ENCODE measurements at places on chromosomes 3 and 15.

DNA sequence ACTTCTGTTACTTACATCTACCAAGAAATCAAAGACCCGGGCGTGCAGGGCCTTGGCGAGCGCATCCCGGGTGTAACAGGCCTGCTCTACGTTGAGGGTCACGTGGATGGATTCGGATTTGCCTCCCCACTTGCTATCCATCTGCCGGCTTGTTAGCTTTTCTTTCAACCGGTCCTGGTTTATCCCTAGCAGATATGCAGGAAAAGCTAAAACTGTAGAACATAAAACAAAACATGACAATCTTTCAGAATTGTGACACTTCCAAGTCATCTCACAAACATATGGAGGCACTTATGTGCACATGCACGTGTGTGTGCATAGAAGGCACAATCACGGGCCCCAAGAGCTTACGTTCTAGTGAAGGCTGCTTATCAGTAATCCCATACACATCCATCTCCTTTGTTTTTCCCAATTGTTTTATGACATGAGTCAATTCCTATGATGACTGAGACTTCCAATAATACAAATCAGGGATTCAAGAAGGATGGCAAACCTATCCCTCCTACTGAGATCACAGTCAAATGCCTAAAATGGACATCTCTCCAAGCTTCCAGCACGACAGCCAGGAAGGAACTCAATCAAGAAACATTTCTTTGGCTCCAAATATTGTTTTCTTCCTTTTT, 11.3 kb downstream of the LDHAL6B start:
- DNase-seq = no peak

- no peak for DNase-seq
These were observed 50.7 kb upstream of the SKOR1 start for GRCh38 chr15:67774626-67775025.

DNA sequence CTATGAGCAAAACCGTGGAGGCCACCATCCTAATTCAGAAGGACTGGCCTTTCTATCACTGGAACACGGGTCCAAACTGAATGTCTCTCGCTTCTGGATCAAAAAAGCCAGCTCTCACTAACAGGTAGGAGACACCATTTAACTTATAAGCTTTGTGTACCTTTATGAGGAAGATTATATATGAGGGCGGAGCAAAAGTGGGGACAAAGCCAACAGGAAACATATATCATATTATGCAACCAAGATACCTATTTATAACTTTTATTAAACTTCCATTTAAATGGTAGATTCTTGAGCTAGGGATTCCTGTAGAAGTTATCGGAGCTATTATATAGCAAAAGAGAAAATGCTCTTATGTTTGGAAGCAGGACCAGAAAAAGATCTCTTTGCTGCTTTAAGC, 78.4 kb downstream of the IGF2BP2 start:
- DNase-seq = no peak

DNA sequence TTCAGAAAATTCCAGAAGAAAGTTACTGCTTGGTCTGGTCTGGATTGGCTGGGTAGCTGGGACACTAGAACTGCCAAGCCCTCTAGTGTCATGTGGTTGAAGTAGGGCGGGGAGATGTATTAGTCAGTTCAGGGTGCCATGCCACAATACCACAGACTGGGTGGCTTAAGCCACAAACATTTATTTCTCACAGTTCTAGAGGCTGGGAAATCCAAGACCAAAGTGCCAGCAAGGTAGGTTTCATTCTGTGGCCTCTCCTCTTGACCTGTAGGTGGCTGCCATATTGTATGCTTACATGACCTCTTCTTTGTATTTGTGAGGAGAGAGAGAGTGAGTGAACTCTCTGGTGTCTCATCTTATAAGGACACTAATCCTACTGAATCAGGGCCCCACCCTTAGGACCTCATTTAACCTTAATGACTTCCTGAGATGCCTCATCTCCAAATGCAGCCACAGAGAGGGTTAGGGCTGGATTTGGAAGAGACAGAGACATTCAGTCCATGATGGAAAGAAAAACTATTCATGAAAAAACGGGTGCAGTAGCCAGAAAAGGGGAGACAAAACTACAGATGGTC, 18.1 kb upstream of the ZSCAN2 start:
- DNase-seq = no peak
